Germinal center (tissue), 1 donor: ENCODE measurements at places on chromosomes 2 and 18.

DNA sequence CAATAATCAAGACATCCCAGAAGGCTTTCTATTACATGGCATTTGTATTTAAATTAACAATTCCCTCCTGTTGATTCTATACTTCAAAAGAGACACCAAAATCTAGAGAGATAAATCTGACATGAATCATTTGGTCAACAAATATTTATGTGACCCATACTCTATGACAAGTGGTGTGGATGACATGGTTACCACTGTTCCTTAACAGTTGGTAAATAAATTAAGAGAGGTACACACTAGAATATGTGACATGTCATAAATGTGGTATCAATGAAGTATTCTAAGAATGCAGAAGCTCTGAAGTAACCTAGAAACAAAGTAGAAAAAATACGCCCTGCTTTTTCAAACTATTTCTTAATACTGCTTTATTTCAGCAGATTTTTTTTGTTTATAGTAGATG, 255.4 kb downstream of the EXOC6B start:
- no peak for DNase-seq

GRCh38 chr2:120103723-120104467, 91.0 kb downstream of the EPB41L5 start:
- DNase-seq: no peak

GRCh38 chr2:65700004-65700651, 267.7 kb upstream of the SPRED2 start:
- no peak for DNase-seq

DNA sequence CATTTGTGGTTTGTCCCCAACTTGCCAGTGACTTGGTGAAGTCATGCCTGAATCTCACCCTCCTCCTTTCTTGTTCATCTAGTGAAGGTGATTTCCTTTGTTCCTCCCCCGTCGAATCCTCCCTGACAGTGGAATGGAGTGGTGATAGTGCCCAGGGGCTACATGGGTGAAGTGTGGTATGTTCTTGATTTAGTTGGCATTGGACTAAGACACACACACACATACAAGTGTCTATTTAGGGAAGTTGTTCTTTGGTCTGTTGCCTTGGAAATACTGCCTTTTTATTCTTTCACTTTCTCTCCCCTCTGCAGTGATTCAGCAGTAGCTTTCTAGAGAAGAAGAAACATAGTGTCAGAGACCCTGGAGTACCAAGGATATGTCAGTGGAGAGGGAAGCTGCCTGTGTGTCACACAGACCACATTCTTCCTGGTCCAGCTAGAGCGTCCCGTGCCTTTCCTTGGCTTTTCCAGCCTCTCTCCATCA, 10.9 kb downstream of the INPP4A start:
- DNase-seq: peak; percentile 44

DNA sequence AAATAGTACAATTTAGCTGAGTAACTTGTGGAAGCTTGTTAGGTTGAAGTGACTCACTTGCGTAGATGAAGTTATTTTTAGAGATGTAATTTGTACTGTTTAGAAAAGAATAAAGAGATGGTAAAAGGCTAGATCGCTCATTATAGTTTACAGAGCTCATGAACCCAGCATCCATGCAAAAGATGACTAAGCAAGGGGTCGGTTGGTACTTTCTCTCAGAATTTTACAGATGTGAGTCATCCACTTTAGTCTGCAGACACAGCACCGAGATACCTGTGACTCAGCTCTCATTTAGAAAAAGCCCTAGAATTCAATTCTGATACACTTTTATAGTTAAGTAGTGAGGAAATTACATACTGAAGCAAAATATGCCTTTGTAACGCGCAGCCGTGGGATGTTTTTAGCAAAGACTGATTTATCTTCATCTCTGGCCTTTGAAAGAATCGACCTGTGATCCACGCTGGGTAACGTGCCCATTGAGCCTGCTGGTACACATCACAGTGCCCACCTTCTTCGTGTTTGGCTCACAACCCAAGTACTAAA, 116.5 kb upstream of the FOSL2 start:
- DNase-seq: no peak

DNA sequence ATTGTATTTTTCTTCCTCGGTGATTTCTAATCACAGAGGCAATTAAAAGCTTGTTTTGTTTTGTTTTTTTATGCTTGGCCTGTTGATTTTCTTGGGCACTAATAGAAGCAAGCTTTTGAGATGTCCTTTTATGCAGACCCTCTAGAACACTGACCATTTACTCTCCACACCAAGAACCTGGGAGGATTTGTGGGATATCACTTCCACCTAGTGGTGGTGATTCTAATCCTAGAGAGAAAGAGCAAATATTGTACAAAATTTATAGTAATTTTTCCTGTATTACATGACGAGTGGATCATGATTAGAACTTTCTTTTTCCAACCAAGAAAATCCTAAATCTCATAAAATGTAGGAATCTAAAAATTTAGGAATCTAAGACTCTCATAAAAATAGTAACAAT, 23.4 kb downstream of the NEMP2 start:
- DNase-seq: no peak

- DNase-seq: no peak
Measured at GRCh38 chr2:22329211-22330154, 1055.5 kb upstream of the KLHL29 start.

DNA sequence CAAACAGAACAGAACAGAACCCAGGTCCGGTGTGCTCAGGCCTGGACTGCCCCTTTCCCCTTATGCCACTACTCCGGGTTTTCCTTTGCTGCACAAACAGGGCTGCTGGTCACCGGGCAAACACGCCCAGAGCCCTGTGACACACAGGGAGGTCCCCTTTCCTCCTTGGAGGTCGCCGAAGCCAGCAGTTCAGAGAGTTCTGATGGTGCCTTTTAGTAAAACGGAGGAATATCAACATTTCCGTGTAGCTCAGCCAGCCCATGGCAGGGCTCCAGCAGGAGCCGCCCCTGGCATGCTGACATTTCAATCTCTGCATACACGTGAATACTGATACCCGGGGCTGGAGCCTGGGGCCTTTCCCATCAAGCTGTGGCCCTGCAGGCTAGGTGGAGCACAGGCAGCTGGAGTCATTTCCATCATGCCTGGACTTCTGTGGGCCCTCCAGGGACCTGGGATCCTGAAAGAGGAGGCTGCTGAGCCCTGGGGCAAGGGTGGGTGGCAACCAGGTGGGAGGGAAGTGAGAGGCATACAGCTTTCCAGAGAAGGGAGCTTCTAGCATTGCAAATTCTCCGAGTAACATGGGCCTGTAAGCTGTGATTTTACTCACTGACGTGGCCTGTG, 91.4 kb upstream of the PXDN start:
- no peak for DNase-seq

GRCh38 chr2:164655750-164656149, 34.5 kb upstream of the GRB14 start:
- no peak for DNase-seq

DNA sequence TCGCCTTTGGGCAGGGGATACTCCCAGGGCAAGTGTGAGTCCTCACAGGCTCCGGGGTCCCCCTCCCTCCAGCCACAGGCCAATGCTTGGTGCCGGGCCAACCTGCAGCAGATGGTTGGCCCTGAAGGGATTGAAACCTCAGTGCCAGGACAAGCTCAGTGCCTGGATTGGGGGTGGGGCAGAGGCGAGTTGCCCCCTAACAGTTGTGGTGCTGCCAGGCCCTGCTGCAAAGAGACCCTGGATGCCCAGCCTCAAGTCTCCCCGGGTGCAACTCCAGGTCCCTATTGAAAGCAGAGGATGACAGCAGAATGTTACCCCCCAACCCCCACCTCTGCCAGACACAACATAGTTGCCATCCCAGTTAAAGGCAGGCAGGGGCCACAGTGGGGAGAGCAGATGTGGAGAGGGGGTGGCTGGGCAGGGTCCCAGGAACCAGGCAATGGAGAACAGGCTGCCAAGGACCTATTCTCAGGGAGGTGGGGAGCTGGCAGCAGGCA, 9.5 kb upstream of the RNF103 start:
- DNase-seq: no peak

- peak; percentile 6 for DNase-seq
Measured at GRCh38 chr18:54717673-54718407, 110.4 kb upstream of the RAB27B start.

DNA sequence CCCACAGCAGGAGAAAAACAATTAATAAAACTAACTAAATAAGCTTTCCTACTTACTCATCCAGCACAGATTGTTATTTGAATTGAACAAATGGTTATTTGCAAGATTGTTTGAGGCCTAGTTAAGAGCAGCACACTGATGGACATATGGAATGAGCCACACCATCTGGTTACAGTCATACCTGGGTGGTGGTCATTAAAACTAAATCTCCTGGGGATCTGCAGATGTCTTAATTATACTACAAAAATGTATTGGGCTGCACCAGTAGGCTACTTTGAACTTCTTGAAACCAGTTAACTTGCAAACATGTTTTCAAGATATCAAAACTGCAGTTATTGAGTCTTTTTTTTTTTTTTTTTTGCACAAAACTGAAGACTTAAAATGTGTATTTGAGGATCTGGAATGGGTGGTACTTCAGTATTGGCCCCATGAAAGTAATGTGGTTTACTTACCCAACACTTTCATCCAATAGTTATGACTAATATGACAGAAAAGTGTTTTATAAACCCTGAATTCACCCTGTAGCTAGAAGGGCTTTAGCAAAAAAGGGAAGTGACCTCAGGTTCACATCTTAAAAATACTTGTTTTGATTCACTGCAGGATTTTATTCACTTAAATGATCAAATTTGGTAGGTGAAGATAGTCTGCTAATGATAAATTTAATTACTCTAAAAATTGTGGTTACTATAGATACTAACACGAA, 10.8 kb downstream of the AGFG1 start:
- peak; percentile 54 for DNase-seq

GRCh38 chr2:186852508-186852907, 3.5 kb upstream of the ZSWIM2 start:
- no peak for DNase-seq

DNA sequence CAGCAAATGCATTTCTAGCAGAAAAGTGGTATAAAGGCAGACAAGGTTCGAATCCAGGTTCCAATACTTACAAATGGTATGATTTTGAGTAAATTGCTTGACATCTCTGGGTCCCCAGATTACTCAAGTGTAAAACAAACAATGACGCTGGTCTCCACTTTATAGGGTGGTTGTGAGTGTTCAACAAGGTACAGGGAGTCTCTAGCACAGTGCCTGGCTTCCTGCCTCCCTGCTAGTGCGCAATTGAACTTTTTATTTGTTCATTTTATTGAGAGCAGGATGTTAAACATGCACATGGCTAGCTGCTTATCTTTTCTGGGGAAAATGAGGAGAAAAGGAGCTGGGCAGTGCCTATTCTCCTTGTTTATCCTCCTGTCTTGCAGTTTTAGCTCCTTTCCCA, 74.9 kb upstream of the MYL1 start:
- DNase-seq: no peak

DNA sequence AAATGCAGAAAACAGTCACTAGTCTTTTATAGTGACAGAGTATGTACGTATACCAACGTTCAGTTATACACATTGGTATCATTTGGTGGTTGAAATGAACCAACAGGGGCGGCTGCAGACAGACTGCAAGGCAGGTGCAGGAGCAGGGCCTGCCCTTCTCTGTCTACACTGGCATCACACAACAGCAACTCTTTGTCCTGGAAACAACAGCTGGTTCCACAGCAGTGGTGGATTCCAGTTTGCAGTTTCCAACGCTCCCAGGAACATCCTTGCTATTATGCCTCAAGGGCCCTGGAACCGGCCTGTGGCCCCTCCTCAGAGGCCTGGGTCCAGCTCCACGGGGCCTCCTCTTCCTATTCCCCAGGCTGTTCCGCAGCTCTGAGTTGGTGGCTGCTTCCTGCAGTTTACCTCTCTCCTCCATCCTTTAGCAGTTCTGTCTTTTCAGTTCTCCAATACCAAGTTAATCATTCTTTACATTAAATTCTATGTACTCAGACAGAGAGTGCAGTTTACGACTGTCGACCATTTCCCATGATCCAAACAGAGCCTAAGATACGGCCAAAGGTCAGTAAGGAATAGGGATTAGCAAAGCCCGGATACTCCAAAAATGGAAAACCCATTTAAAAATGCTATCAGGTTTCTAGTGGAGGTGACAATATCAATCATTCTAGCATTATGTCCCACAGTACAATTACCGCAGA, 87.8 kb downstream of the NOL10 start:
- no peak for DNase-seq

- DNase-seq: no peak
Measured at GRCh38 chr2:129915303-129915840, 64.1 kb upstream of the RAB6C start.

- no peak for DNase-seq
Measured at GRCh38 chr18:56388571-56388970, 249.8 kb downstream of the TXNL1 start.

DNA sequence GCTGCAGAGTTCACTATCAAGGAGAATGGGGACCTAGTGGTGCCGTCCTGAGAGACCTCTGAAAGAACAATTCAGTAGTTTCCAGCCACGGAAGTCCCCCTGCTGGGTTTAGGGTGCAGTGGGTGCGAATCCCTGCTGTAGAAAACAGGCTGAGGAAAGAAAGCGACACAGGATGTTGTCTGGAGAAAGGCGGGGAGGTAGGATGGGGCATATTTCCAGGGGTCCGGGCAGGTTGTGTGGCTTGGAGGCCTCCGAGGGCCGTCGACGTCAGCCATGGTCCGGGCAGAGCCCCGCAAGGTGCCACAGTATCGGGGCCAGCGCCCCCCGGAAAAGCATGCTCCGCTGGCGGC, 807 bp upstream of the CREB1 start:
- peak; percentile 61 for DNase-seq

- no peak for DNase-seq
Measured at GRCh38 chr18:76785872-76786271, 36.5 kb upstream of the ZNF236 start.

- no peak for DNase-seq
Measured at GRCh38 chr2:101230541-101231001, 22.1 kb upstream of the CNOT11 start.

GRCh38 chr2:195410074-195410671, 246.9 kb upstream of the SLC39A10 start:
- DNase-seq: no peak

GRCh38 chr18:71374294-71375000, 1085.6 kb downstream of the SOCS6 start:
- no peak for DNase-seq

- DNase-seq: no peak
Measured at GRCh38 chr2:178700136-178700535, 107.1 kb downstream of the TTN start.

- no peak for DNase-seq
Measured at GRCh38 chr2:10004401-10004800, 38.9 kb upstream of the KLF11 start.

GRCh38 chr2:151640087-151640486, 94.2 kb downstream of the NEB start:
- no peak for DNase-seq

DNA sequence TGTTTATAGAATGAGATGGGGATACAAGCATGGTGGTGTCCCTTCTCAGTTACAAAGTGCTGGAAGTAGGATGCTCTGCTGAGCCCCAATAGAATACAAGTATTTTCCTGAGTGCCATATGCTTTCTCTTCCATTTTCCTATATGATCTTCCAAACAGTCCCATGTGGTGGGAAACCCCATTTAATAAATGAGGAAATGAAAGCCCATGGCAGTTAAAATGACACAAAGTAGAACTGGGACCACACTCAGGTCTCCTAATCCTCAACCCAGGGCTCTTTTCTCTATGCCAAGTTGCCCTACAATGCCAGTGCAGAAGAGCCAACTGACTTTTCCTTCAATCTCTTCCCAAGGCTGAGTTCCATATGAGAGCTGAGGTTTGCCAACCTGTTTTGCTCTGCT, 210.2 kb upstream of the FBXO11 start:
- DNase-seq: no peak
